ENCODE measurements at places on chromosomes 2 and 18.

DNA sequence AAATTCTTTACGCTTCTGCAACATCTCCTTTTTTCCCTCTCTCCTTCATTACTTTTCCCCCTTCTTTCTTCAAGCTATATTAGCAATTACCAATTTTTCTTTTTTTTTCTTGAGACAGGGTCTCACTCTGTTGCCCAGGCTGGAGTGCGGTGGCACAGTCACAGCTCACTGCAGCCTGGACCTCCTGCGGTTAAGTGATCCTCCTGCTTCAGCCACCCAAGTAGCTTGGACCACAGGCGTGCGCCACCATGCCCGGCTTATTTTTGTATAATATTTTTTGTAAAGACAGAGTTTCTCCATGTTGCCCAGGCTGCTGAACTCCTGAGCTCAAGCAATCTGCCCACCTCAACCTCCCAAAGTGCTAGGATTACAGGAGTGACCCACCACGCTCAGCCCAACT is 70.7 kb downstream of the EPG5 start:
- DNase-seq, result no peak

GRCh38 chr18:11511434-11512095 is 97.8 kb upstream of the SLC35G4 start:
- DNase-seq, result no peak

DNA sequence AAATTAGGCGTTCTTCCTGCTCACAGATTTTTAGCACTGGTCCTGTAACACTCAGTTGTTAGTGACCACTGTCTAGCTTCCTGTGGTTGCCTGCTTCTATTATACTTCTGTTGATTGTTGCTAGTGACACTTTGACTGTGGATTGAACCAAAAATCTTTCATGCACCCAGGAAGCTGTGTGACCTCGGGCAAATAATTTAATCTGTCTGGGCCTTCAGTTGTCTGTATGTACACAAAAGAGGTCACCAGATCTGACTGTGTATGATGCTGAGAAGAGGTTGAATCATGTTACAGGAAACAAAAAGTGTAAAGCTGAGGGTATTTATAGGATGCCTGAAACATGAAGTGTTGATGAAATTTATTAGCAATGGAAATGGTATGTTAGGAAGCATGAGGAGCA is 12.7 kb downstream of the ICOS start:
- DNase-seq, result no peak

- no peak for DNase-seq
These were observed 63.3 kb upstream of the CSRNP3 start for GRCh38 chr2:165406173-165406572.

GRCh38 chr18:35964319-35964718 is 8.2 kb upstream of the RMP24 start:
- no peak for DNase-seq

GRCh38 chr2:222080141-222080540 is 218.7 kb downstream of the PAX3 start:
- DNase-seq, result no peak

DNA sequence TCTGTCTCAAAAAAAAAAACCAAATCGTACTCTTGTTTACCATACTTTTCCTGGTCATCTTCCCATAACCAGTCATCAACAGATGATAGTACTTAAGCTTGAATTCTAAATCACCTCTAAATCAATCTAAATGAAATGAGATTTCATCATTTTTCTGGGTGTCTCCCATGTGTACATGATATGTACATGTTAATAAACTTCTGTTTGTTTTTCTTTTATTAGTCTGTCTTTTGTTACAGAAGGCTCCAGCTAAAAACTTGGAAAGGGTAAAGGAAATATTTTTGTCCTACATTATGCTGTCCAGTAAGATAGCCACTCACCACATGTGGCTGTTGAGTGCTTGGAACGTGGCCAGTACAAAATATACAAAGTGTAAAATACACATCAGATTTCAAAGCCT is 78.7 kb upstream of the MSH6 start:
- DNase-seq, result no peak

DNA sequence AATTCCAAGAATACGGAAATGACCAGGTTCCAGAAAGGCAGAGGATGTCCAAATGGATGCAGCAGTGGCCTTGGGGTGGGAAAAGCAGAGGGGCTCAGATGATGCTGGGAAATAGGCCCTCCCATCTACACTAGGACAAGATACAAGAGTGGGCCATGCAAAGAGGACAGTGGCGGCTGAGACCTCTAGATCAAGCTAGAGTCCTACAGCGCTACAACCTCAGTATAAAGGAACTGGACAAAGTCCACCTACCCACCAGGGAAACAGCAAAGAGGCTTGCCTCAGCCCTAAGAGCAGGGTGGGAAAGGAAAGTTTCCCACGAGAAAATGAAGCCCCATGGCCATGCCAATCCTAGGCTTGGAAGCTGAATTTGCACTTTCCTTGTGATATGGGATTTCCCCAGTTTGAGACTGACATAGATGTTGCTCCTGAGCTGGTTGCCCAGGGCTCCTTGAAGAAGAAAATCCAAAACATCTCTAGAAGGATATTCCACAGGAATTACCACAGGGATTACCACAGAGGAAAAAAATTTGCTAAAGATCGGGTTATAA is 282.2 kb downstream of the MREG start:
- no peak for DNase-seq

DNA sequence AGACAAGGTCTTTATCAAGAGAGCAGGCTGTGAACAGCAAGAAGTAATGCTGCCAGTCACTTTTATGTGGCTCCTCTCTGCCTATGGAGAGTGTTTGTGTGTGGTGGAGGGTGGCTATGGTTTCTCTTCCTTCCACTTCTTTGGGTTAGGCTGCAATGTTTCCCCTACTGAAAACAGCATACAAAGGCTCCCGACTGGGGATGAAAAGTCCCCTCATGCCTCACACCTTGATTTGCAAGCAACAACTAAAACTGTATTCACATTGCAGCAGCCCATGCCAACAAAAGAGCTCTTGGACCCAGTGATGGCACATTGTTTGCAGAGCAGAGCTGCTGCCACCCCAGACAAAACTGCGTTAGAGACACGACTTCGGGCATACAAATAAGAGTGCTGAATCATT is 301.6 kb downstream of the SLC8A1 start:
- no peak for DNase-seq

DNA sequence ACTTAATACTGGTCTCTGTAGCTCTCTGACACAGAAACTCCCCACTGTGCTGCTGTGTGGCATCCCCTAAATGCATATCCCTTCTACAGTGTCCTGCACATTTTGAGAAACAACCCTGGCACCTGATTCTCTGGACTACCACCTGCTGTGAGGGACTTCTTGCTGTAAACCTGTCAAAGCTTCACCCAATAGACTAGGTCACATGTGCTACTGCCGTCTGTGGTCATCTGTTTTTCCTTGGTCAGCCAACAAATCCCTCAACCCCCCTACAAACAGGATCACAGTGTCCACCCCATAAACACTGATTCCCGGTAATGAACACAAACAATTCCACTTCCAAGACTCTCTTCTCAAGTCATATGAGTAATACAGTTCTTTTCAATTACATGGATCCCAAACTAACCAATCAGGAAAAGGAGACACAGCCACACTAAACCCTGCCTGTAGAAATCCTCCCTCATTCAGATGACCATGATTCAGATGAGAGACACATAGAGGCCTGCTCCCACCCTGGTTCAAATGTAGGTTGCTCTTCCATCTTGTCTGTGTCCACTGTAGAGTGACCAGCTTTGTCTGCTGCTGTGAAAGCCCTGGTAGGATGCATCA is 1157.4 kb downstream of the RPIA start:
- DNase-seq, result no peak

- no peak for DNase-seq
These were observed 11.9 kb downstream of the CHST10 start for GRCh38 chr2:100405403-100406119.

DNA sequence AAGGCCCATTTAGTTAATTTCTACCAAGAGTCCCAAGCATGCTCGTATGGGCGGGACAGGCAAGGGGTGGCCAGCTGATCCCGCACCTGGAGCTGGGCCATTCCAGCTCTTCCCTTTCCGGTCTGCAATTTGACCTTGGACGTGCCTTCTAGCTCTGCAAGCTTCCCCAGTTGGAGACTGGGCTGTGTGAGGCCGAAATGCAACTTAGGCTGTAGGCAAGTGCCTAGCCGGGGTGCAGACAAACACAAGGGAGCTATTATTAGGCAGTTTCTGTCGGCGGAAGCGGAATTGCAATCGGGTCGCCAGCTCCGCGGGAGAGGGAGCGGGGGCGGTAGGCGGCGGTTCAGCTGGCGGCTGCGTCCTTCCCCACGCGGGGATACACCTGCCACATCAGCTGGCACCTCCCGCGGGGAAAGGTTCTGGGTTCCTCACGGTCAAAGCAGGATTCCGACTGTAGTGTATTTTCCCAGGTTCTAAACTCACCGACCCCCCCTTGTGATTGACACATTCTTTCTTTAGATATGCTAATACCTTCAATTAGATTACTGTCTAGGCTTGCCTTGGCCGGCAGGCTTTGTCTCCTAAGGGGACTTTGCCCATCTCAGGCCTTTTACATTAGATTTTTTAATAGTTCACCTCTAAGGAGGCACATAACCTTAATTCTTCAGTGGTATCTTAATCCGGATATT is 17.1 kb upstream of the ZNF532 start:
- no peak for DNase-seq

DNA sequence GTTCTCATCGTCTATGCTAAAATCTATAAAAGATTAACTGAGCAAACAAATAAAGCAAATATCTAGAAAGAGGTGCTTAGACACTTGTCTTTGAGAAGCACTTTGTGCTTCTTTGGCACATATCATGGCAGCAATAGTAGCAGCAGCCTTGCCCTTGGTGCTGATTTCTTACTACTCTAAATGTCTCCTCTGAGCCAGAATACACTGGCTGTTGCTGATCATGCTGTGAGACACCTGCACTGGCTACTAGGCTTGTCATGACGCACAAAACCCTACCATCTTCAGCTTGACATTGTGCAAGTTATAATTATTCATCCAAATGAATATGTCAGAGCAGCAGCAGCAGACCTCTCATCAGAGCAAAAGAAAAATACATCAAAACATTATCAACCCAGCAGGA is 46.7 kb downstream of the FANCL start:
- DNase-seq, result no peak

DNA sequence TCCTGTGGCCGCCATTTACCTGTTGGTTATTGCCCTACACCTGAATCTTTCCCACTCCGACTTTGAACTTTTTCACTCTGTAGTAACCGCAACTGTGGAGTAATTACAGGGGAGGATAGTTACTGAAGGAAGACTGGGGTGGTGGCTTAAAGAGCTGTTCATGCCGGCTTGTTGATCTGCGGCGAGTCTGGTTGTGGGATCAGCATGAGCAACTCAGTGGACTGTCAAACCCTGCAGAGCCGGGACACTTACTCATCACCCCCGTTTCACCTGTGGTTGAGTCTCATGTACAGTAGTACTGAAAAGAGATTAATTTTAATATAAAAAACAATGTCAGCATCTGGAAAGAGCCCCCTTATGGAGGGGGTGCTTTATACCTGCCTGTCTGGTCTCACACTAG is 2.1 kb downstream of the ASB1 start:
- no peak for DNase-seq

- no peak for DNase-seq
These were observed 19.6 kb upstream of the SERPINB11 start for GRCh38 chr18:63683152-63683551.

DNA sequence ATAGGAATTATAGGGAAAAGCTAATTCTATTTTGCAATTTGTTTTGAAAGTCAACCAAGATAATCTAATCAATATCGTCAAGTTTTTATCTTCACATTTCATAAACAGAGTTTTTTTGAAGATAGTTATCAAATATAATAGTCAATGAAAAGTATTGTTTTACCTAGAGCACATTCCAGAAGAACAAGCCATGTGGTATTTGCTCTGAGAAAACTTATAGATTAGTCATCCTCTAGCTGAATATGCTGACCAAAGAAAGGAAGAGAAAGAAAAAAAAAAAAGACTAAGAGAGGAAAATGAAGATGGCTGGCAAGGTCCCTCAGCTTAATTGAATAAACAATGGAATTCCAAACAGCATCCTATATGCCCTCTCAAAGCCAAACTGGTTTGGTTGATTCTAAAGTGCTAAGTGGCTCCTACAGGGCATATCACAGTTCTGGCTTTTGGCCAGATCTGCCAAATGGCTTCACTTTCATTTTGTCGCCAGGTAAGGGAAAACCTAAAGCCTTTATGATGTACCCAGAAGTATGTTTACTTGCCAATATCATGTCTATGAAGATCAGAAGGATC is 132.6 kb downstream of the VWC2L start:
- no peak for DNase-seq

GRCh38 chr2:55049821-55050099 is 491 bp downstream of the RTN4 start:
- DNase-seq, result no peak

DNA sequence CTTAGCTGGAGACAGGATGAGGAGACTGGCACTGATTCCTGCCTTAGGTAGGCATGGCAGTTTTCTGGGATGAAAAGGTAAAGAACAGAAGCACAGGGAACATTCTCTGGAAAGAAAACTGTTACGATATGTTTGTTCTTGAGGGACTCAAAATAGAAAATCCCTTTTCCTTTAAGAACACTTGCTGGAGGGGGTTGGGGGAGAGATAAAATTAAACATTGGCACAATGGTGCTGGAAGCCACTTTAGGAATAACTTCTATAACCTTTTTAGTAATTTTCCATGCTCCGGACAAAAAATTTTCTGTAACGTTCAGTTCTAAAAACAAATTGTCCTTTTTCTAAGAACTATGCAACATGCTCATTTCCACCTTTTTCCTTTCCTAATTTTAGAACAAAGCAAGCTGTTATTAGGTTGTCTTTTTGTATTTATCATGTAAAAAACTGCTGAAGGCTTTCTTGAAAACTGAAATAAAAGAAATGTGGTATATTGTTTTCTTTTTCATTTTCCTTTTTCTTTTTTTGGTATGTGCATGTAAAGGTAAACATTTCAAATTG is 343.8 kb downstream of the EPHA4 start:
- DNase-seq, result no peak

DNA sequence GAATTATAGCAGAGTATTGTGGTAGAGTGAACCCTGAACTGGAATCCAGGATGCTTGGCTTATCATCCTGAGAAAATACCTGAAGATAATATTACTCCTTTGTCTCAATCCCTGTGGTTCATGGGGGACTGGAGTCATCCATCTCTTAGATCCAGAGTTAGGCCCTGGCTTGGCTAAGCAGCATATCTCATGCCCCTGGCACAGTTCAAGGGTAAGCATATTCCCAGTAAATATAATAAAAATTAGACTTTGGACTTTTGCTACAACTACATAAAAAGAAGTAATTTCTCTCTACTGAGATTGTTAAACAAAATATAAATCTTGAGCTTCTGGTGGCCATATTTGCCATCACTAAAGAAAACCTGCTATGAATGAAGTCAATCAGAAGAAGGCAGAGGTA is 47.7 kb upstream of the STK39 start:
- DNase-seq, result no peak

GRCh38 chr2:148888986-148889385 is 14.0 kb downstream of the KIF5C start:
- no peak for DNase-seq

Measured in T-helper 17 cell (primary cell).